ENCODE measurements at places on chromosomes 11 and 22. TPM values are rescaled to one million over a fixed set of nuclear protein-coding genes. Genes with fewer than 3 reads are reported as not detected.

Gene PARVG
- not detected for total RNA-seq

Gene OR5B21
- not detected for total RNA-seq

Gene KRTAP5-10
- total RNA-seq: not detected

Gene DGAT2
- total RNA-seq: 2.2 TPM

Gene CRYBB3
- not detected for total RNA-seq

- DNase-seq: peak; percentile 46
These were observed 24.3 kb downstream of the ARFGAP2 start for GRCh38 chr11:47152126-47152952.

DNA sequence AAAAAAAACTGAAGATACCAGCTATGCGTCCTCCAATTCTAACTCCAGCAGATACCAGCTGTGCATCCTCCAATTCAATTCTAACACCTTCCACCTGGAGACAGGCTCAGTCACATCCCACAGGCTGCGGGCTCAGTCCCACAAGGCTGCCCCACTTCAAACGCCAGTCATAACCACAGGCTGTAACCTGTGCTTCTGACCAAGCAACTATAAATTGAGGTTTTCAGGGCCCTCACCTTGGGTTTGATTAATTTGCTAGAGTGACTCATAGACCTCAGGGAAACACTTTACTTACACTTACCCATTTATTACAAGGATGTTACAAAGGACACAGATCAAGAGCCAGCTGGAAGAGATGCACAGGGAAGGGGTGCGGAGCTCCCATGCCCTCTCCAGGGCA is 32.4 kb upstream of the MSANTD2 start:
- DNase-seq: no peak

- no peak for DNase-seq
These were observed 341.5 kb downstream of the SHANK2 start for GRCh38 chr11:70910835-70911234.

GRCh38 chr11:118608360-118609227 is 1.2 kb downstream of the PHLDB1 start:
- DNase-seq: peak; percentile 85

DNA sequence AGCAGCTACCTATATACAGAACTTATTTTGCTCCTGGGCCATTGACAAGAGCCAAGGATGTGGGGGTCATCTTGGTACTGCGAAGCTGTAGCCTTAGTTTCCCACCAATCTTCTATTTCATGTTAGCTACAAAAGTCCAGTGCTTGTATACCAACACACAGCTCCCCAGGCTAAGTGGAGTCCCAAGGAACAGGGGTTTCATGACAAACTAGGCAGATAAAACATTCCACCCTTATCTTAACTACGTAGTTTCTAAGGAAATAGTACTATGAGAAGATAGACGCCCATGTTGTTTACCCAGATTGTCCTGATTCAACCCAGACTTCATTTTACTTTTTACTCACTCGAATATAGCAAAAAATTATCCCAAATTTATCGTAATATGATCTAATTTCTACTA is 218.5 kb downstream of the DYNC2H1 start:
- DNase-seq: peak; percentile 2

DNA sequence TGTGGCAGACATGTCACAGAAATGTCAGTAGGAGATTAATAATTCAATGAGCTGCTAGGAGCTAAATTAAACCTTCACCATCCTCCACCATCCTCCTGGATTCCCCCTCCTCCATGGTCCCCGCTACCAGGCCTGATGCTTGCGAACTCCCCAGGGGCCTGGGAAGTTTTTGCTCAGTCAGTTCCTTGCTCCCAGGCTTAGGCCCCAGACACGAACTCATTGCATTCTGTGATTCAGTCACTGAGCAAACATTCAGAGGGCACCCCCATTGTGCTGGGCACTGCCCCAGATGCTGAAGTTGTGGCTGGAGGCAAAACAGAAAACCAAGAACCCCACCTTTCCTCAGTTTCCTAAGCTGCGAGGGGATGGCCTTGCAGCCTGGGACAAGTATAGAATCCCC is 14.3 kb downstream of the NPTXR start:
- no peak for DNase-seq

GRCh38 chr11:127726367-127726766 is 725.8 kb upstream of the KIRREL3 start:
- DNase-seq: no peak

DNA sequence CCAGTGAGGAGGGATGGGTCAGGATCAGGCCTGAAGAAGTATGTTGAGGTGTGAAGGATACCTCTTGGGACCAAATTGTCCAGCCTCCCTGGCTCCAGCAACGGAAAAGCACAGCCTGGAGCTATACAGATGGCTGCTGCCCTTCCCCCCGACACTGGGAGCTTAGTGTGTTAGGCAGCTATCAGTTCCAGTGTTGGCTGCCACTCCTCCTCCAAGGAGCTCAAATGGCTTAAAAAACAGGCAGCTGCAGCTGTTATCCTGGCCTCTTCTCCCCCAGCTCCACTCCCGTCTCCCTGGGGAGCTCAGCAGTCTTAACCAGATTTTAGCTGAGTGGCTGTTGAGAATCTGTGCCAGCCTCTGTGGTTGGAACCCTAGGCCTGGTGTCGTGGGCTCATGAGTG is 225.0 kb downstream of the JRKL start:
- no peak for DNase-seq

- DNase-seq: no peak
These were observed 82.5 kb downstream of the AMBRA1 start for GRCh38 chr11:46511342-46511741.
